ENCODE measurements at places on chromosomes 5 and 9.

GRCh38 chr9:12656803-12657202 is 36.4 kb upstream of the TYRP1 start:
- no peak for DNase-seq

DNA sequence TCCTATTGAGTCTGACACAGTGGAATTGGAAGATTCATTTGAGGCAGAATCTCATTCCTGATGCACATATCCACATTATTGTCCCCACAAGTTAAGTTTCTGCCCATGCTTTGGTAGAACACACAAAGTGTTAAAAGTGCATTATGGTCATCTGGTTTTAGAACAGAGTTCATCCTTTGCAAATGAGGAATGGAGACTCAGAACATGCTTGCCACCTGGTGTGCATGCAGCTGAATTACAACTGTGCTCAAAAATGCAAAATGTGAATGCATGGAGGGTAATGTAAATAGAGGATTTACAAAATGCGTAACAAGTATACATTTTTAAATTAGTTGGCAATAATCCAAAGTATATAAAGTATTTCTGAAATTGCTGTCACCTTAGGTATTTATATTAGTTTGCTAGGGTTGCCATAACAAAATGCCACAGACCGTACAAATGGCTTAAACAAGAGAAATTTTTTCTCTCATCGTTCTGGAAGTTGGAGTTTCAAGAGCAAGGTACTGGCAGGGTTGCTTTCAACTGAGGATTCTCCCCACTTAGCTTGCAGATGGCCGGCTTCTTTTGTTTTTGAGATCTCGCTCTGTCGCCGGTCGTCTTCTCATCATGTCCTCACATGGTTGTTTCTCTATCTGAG is 671.1 kb downstream of the TAF11L14 start:
- DNase-seq, result no peak

GRCh38 chr5:127891942-127892341 is 188.8 kb downstream of the CCDC192 start:
- DNase-seq, result no peak

DNA sequence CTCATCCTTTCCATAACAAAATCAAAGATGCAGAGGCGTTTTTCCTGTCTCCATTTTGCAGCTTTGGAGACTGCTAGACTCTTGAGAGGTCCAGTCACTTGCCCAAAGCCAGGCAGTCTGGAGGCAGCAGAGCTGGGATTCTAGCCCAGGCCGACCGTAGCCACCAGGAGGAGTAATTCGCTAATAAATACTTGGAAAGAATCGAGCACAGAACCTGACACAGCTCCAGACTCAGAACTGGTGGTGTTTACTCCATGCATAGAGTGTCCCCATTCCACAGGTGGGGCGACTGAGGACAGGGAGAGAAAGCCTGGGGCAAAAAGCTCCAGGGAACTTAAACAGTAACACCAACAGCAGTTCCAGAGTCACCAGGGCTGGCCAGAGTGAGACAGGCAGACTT is 10.7 kb upstream of the CERCAM start:
- no peak for DNase-seq

- no peak for DNase-seq
Measured at GRCh38 chr5:448766-449090, 5.8 kb downstream of the EXOC3 start.

- DNase-seq, result no peak
Measured at GRCh38 chr5:89117124-89117644, 234.2 kb upstream of the MEF2C start.

DNA sequence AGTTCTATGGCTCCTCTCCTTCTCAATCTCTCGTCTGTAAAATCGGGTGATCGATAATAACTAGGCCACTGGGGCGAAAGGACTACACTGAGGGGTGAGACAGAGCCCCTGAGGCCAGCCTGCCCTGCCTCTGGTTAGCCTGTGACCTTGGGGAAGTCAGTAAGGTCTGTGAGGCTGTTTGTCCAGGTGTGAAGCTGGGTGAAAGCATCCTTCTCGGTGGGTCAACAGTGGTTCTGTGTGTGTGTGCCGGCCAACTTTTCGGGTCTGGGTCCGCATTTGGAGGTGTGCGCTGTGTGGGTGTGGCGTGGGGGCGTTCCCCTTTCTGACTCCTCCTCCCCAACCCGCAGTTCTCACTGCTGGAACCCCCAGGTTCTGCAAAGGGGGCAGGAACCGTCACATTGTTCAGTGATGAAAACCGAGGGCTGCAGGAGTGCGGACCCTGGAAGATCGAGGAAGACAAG is 5.0 kb upstream of the RNF44 start:
- no peak for DNase-seq

- no peak for DNase-seq
Measured at GRCh38 chr9:89497978-89498851, at the start of gene SEMA4D. TSS of gene SEMA4D (minus strand) at chr9:89498113. CDS start at chr9:89405456, 92,657 bp downstream.

GRCh38 chr5:5857396-5857795 is 434.9 kb downstream of the ICE1 start:
- DNase-seq, result no peak

DNA sequence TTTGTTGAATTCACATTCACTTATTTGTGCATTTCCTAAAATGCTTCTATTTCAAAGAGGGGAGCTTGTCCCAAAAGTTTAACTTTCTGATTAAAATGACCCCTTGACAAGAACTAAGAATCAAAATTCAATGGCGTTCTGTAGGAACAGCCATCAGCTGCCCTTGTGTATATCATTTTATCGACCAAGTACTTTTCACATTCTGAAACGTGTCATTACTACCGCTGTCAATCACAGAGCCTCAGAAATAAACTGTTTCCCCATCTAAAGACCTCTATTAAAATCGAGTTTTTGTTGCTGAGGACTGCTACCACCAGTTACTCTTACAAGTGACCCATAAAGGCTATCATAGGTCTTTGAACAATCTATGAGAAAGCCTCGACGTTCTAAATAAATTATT is 1.6 kb upstream of the FOXD1 start:
- no peak for DNase-seq

DNA sequence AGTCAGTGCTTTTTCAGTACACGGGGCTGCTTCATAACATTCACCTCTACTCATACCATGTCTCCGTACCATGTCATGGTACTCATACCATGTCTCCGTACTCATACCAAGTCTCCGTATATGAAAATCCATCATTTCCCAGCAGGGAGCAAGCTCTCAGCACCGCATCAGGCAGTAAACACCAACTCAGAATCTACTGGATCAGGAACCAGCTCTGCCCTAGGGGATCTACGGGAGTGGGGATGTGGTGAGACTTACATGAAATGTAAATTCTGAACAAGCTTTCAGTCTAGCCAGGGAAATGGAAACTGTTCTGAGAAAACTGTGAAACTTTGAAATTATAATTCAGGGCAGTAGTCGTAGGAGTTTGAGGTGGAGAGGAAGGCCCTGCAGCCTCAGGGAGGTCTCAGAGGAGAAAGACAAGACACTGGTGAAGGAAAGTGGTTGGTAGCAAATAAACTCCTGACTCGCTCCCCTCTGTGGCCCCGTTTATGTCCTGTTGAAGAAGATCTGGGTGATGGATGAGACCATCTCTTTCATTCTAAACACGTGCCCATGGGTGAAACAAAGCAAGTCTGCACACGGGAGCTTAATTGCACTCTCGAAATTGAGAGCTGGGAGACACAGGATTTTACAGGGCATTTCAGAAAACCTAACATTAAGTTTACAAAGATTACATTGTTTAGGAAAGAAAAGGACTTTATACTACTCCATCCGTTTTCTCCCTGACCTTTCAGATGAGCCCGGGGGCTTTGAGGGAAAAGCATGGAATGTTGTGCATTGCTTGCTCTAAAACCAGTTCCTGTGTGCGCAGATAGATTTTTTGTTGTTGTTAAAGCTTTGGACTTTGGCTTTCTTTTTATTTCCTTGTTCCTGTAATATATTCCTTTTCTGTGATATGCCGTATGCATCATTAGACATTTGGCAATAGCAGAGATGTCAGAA is 26.8 kb downstream of the ACTBL2 start:
- DNase-seq, result no peak

DNA sequence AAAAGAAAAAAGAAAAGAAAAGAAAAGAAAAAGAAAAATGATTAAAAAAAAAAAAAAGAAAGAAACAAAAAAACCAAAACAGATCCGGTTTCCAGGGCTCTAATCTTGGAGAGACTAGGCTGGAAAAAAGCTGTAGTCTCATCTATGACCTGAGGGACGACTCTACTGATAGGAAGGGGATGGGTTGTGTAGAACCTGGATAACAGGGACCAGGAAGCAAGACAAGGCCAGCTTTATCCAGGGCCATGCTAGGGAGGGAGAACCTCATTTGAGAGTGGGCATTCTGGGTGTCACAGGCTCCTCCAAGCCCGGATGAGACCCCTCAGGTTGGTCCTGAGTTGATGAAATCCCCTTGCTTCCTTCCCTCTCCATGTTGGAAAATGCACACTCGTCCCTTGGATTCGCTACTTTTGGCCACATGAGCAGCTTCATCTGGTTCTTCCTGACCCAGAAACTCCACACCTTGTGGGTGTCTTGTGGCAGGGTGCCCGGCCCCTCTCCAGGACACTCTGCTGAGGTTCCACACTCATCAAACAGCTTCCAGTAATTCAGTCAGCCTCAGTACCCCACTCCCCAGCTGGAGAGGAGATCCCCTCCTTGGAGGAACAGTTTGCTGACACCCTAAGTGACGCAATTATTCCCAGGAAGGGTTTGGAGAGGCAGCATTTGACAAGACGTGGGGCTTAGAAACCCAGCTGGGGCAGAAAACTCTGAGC is 71.1 kb upstream of the LHFPL2 start:
- DNase-seq, result no peak

GRCh38 chr9:9004810-9005209 is 1205.2 kb upstream of the DMAC1 start:
- DNase-seq, result no peak

GRCh38 chr5:180860887-180861822 is at the start of gene ZFP62:
TSS of gene ZFP62 (minus strand) at chr5:180861276. CDS start at chr5:180861219, 57 bp downstream.
- DNase-seq, result peak; percentile 94

DNA sequence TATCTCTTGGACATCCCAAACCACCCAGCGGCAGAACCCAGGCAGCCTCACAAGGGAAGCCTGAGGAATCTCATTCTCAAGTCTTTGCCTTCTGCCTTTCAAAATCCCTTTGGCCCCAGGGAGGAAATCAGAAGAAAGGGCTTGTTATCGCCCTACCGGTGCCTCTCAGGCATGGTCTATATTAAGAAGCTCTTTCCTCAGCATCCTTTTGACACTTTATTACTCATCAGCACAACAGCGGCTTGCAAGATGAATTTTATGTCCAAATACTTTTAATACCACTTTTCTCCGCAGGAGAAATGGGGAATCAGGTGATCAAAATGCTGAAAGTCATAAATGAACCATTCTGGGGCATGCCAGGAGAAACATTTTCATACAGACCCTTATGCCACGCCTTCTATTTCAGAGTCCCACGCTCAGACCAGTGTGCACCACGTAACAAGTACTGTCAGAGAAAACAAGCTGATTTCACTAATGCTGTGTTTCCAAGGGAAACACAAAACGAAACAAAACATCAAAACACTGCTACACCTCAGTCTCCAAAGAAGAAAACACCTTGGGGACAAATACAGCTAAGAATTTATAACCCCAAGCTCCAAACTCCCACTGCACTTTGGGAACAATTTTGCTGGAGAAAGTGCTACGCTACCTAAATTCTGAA is 30.0 kb downstream of the RAPGEF1 start:
- DNase-seq, result no peak

- no peak for DNase-seq
Measured at GRCh38 chr9:123835821-123836220, 94.1 kb downstream of the DENND1A start.

GRCh38 chr5:5783021-5783420 is 360.5 kb downstream of the ICE1 start:
- no peak for DNase-seq

DNA sequence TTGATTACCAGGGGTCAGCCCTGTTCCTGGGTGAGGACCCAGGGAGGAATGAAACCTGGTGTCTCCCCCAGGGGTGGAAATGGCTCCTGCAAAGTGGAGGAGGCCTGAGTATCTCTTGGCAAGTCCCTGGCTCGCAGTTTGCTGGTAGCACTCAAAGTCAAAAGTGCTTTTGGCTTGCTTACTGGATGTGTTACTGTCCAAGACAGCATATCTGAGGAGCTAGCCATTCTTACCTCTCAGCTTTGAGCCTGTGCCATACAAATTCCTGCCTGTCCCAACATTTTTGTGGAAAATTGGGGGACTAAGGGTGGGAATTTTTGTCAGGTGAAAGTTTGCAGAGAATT is 9.9 kb downstream of the ZNF618 start:
- no peak for DNase-seq

DNA sequence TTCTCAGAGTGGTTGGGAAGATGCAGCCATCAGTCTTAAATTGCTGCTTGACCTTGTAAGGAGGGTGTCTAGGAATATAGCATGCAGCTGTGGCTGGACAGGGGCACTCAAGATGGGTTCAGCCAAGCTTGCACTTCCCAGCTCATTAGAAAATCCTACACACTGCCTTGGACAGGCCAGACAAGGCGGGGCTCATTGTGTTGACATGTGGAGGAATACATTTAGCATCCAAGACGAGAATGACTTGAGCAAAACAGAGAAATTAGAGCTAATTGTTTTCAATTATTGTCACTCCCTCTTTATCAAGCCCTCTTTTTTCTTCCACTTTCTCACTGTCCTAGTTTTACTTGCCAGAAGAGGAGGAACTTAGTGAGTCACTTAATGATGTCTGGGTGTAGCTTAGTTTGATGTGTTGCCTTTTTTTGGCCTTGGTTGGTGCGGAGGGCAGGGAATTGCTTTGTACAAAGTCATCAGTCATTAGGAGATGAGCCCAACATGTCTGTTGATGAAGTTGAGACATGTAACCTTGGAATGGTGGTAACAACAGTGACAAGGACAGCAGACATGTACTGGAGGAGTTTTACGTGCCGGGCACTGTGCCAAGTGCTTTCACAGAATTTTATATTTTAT is 1219.3 kb upstream of the WWC1 start:
- DNase-seq, result no peak

GRCh38 chr5:156134216-156134615 is 192.7 kb upstream of the SGCD start:
- DNase-seq, result no peak

DNA sequence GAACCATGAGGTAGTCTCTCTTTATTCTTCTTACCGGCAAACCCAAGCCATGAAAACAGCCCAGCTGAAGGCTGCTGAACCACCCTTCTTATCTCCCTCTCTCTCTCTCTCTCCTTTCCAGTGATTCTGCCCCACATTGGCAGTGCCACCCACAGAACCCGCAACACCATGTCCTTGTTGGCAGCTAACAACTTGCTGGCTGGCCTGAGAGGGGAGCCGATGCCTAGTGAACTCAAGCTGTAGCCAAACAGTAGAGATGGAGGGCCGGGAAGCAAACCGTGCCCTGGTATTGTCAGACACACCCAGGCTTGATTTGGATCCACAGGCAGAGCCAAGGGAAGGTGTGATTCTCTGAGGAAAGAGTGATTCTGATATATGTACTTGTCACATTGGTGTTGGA is 14.0 kb downstream of the GRHPR start:
- no peak for DNase-seq
